ELR (cell line): ENCODE measurements at places on chromosomes 13 and 19.

DNA sequence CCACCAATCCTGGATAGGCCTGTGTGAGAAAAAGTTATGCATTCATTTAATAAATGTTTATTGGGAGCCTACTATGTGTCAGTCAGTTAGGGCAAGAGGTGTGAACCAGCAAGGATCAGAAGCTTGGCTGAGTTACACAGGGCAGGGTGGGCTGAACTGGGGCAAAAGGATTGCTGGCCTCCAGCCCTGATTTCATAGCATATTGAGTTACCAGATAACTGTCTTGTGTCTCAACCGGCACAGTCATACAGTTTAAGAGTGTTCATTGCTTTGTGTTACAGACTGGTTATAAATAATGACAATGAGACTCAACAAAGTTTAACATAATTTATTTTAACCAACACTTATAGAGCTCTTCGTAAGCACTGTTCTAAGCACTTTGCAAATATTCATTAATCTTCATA lies 253.8 kb downstream of the DLEU7 start:
- peak; percentile 91 for DNase-seq

DNA sequence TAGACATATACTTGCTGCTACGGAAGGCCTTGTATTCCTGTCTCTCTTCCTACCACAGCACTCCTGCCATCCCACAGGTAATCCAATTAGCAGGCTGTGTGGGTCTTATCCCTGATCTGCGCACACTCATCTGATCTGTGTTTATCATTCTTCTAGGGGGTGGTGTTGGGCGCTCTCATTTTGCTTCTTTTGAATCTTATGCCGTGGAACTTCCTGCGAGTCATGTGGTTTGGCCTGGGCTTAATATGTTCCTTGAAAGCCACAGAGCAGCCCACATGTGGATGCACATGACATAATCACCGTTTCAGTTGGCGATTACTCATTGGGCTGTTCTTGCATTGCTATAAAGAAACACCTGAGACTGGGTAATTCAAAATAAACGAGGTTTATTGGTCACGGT lies 7.5 kb downstream of the RASA3 start:
- peak; percentile 90 for DNase-seq

DNA sequence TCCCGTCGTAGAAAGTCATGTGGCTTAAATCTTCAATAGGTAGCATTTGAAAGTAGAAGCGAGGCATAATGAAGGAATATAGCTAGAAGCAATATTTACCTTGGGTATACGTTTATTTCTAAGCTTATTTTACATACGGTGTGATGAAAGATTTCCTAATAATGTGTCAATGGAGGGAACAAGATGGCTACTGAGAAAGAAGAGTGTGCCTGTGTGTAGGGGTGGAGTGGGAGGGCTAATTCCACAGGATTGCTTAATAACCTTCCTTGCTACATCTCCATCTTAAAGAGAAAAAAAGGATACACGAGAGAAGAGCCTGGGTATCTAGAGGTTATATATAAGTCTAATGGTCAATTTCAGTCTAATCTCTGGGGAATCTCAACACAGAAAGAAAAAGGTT lies 2.0 kb downstream of the SPART start:
- DNase-seq = peak; percentile 39

DNA sequence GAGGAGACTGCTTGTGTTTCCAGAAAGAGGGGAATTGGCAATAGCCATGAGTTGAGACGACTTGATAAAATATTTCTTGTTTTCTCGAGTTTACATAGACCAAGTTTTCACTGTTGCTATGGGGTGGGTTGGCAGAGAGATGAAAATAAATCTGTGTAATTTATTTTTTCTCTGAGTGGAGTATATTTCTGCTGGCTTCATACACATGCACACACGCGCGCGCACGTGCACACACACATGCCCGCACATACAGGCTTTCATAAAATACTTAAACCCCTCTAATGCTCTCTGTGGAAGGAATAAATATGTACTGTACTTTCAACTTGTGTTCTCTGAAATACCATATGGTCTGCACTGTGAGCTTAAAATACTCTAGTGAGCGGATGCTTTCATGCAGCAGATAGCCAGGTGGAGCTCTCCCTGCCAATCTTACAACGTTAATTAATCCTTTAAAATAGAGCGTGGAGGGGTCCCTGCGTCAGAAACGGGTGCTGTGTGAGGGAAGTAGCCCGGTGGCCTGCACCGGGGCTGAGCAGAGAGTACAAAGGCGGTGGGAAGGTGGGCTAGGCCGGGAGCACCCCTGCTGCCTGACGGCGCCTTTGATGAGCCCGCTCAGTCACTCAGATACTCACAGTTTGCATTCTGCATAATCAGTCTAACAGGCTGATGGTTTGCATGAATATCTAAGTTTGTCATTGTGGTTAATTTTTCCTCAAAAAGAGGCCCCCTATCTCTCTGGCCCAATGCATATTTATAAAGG lies 44.1 kb downstream of the CCNE1 start:
- DNase-seq = no peak

- DNase-seq = no peak
Observed at GRCh38 chr19:5492635-5493409, 37.6 kb downstream of the ZNRF4 start.

DNA sequence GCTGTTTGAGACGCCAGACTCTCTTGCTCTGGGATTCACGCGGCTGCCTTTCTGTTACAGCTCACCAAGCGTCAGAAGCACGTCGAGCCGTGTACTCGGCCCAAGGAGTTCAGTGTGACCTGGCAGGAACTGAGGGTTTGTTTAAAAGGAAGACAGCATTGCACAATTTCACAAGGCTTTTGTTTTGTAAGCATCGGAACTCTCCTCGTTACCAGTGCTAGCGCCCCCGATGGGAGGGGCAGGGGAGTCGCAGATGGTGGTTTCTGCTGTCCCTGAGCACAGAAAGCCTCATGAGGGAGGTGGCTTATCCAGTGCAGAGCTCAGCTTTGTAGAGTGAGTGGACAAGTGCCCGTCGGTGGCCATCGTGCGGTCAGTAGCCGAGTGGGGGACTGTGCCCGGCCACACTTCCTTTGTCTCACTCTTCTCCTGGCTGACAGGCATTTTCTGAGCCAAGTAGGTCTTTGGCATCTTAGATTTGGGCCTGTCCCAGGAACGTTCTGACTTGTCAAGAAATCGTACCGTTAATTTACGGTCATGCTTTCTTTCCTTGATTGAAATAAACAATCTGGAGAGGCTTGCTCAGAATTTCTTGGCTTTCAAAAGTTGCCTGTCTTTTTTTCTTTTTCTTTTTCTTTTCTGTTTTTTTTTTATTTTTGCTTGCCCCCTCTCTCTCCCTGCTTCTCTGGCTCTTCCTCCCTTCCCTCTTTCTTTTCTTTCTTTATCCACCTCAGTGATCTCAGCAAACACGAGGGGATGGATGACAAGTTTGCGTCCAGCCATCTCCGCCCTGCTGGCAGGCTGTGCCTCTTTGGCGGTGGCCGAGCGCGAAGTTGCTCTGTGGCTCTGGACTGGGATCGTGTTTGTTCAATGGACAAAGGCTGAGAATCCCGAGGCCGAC lies 7.7 kb downstream of the KDM4B start:
- peak; percentile 97 for DNase-seq

GRCh38 chr13:34467450-34468083 lies 474.5 kb upstream of the NBEA start:
- no peak for DNase-seq

GRCh38 chr19:40685563-40685962 lies 4.9 kb downstream of the NUMBL start:
- DNase-seq = no peak

DNA sequence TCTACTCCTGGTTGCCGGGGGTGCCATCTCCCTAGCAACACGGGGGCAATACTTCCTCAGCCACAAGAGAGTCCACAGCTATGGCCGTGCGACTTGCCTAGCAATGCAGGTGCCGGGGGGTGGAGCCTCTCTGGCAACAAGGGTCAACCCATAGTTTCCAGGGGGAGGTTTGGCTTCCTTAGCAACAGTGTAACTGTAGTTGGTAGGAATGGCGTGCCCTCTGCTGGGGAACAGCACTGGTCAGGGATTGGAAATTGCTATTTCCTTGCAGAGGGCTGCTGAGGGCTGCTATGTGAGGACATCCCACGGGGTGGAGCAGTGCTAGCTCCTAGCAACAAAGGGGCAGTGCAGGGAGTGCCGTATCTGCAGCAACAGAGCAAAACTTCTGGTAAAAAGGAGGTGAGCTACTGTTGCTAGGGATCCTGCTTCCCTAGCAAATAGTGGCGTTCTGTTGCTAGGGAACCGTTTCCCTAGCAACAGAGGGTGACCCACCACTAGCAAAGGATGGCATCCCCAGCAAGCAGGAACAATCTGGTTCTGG lies 7.0 kb upstream of the TMC4 start:
- peak; percentile 49 for DNase-seq

DNA sequence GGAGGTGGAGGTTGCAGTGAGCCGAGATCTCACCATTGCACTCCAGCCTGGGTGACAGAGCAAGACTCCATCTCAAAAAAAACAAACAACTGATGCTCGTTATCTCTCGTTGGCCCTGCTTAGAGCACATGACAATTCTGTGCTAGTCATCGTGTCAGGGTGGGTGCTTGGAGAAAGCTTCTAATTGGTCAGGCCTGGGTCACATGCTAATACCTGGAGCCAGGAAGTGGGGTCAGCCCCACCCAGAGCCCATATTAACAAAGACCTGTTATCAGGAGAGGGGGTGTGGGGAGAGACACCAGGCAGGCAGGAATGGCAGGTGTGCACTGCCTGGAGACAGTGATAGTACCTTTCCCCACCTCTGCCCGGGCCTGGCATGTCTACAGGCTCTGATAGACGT lies 84.9 kb downstream of the DPF1 start:
- no peak for DNase-seq

DNA sequence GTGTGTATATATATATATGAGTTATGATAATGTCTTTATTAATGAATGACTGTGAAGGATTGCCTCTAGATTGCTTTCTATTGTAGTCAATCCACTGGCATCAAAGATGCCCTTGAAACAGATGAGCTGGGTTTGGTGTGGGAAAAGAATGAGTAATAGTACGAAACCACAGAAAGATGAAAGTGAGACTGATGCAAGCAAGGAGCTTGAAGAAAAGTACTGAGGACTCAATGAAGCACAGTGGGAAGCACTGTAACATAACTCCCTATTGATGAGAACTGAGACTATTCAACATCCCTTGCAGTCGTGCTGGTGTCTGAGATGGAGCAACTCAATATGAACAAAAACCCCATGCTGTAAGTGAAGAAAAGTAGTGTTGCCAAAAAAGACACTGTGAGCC lies 1794.2 kb downstream of the SLITRK5 start:
- DNase-seq = peak; percentile 76

- DNase-seq = no peak
Observed at GRCh38 chr13:76715621-76716020, 170.6 kb downstream of the KCTD12 start.

- DNase-seq = no peak
Observed at GRCh38 chr19:42356686-42357085, 31.3 kb downstream of the MEGF8 start.

GRCh38 chr13:101434486-101434885 lies 18.0 kb upstream of the ITGBL1 start:
- DNase-seq = no peak

DNA sequence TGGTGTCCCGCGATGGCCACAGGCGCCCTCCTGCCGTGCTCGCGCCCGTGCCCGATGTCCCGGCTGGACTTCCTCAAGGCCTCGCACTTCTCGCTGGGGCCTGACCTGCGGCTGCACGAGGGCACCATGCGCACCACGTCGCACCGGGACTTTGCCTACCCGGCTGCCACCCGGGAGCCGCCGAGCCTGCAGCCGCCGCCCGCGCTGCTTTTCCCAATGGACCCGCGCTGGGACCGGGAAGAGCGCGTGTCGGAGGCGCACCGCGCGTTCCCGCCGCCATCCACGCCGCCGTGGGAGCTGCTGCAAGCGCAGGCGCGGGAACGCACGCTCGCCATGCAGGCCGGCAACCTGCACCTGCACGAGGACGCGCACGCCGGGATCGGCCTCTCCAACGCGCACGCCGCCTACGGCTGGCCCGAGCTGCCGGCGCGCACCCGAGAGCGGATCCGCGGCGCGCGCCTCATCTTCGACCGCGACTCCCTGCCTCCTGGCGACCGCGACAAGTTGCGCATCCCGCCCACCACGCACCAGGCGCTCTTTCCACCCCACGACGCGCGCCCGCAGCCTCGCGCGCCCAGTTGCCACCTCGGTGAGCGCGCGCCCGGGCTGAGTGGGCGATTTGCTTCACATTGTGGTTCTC lies 12.1 kb upstream of the PEX11G start:
- peak; percentile 55 for DNase-seq
